ENCODE measurements at places on chromosomes 5 and 9.
A peak's percentile ranks its signal among the peaks of the same experiment; 100 is the strongest.

- no peak for DNase-seq
Measured at GRCh38 chr5:86461169-86461956, 156.4 kb upstream of the COX7C start.

- DNase-seq, result no peak
Measured at GRCh38 chr5:88263349-88263748, 5.3 kb downstream of the TMEM161B start.

GRCh38 chr9:74066128-74066527, 431.0 kb upstream of the RORB start:
- DNase-seq, result no peak

GRCh38 chr5:152801886-152802285, 396.8 kb upstream of the NMUR2 start:
- DNase-seq, result no peak

GRCh38 chr9:111263116-111263515, 66.9 kb downstream of the OR2K2 start:
- no peak for DNase-seq

- DNase-seq, result no peak
Measured at GRCh38 chr9:16501141-16501540, 369.3 kb downstream of the BNC2 start.

- no peak for DNase-seq
Measured at GRCh38 chr5:103060424-103060954, 59.4 kb downstream of the GIN1 start.

- no peak for DNase-seq
Measured at GRCh38 chr9:109311731-109312130, 9.1 kb downstream of the EPB41L4B start.

DNA sequence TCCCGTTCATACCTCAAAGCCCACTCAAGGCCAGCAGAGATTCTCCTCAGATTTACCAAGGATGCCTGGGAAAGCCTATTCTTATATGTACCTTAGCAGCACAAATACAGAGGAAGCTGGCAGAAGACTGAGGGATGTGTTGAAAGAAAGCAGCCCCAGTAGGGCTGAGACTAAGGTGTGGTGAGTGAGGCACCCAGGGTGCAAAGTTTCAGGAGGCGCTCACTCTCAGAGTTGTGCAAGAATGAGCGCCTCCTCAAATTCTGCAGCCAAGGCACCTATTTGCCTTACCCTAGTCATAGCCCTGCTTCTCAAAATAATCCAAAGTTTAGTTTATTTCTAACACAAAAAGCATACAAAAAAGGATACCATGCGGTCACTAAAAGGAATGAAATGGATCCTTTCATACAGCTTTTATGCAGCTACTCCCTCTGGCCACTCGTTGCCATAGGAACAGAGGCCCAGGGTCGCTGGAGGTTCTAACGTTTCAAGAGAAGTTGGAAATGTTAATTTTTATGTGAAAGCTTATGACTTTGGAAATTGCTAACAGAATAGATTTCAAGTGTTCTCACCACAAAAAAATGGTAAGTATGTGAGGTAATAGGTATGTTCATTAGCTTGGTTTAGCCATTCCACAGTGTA, 79.7 kb upstream of the SMIM23 start:
- no peak for DNase-seq

DNA sequence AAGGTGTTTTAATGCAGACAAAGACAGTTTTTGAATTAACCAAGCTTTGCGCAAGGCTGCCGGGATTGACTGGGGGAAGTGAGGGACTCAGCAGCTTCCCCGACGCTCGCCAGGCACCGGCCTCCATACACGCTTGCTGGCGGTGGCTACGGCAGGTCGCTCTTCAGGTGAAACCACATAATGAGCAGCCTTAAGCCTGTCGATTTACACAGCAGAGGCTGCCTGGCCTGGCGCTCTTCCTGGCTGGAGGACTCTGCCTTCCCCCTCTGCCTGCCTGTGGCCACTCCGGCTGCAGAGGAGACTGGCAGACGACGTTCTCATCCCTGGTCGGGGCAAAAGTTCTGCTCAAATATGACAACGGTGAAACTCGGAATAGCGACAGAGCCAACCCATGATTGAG, 9.0 kb upstream of the NOTCH1 start:
- DNase-seq, result no peak

DNA sequence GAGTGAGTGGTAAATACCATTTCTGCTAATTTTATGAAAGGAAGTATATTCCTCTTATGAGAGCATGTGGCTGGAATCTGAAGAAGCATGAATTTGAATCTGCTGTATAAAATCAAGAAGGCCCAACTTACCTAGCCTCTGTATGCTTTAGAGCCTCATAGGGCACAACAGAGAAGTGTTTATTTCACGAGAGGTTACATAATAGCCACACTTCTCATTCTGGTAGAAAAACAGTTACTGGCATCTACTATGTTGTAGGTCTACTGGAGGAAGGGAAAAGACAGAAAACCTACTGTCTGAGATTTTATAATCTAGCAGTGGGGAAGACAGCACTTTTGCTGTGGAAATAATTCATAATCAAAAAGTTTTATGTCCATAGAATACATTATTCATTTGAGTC, 172.6 kb upstream of the ZNF608 start:
- no peak for DNase-seq

GRCh38 chr5:181217803-181218062, 5.3 kb upstream of the TRIM41 start:
- DNase-seq, result peak; percentile 58
